Fibroblast of lung (primary cell): ENCODE measurements at places on chromosomes 4 and X. TPM values are rescaled to one million over a fixed set of nuclear protein-coding genes. Genes with fewer than 3 reads are reported as not detected.

DNA sequence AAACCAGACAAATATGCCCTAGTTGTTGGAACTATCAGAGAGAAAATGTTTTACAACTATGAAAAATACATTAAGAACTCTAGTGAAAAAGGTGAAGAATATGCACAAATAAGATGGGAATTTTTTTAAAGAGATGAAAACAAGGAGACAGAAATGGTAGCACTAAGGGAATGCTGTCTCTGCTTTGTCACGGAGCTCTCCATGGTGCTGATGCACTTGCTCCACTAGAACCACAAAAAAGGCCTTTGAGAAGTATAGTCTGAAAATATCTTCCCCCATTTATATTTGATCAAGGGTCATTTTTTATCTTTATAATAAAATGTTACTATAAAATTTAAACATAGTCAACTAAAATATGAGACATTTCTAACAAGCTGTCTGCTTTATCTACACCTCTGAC is 1655.5 kb upstream of the AGA start:
- peak; percentile 64 for DNase-seq

DNA sequence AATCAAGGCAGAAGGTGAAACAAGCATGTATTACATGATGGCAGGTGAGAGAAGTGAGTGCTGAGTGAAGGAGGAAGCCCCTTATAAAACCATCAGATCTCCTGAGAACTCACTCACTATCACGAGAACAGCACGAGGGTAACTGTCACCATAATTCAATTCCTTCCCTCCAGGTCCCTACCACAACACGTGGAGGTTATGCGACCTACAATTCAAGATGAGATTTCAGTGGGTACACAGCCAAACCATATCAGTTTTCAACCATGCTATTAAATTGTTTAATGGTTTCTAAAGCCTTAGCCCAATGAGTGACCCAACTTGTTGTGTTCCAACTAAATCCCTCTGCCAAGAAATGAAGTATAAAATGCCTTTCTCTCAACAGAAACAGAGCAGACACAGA is 519.8 kb downstream of the GBA3 start:
- peak; percentile 7 for DNase-seq

Gene DRD5
- total RNA-seq, result not detected in 2 replicates

- no peak for DNase-seq
These were observed 12.4 kb downstream of the CASP6 start for GRCh38 chr4:109690690-109691410.

GRCh38 chr4:53589511-53589910 is 1.8 kb downstream of the LNX1 start:
- no peak for DNase-seq

Gene RASL11B
- total RNA-seq, result 0.26 and 2.1 TPM in 2 replicates

DNA sequence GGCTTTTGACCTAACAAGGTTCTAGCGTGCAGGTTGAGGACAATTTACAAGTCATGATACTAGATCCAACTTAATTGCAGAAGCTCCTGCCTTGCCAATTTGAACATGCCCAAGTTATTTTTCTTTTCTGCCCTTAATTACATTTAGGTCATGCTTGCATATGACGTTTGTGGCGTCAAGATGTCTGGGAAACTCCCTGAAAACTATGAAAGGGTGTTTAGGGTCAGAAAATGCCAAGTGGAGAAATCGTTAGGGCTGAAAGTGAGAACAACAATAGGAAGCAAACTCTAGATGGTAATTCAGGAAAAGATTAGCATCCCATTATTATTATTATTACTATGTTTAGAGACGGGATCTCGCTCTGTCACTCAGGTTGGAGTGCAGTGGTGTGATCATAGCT is 38.2 kb upstream of the PLAC8 start:
- DNase-seq, result no peak

- no peak for DNase-seq
These were observed 4.4 kb upstream of the FBXW7 start for GRCh38 chr4:152540293-152540674.

DNA sequence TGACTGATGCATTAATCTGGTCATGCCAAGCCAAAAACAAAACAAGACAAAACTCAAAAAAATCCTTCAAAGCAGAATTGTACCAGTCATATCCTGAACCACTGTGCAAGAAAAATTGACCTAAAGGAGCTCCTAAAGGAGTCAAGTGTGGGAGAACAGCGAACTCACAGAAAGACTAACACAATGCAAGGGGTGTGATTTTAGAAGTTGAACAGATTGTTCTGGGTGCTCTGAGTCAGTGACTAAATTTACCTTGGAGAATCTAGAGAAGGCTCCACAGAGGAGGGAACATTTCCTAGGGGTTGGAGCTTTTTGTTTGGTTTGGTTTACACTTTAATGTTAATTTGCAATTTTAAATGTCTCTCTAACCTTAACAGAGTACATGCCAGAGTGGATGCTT is 48.9 kb upstream of the PHF8 start:
- no peak for DNase-seq

GRCh38 chr4:126405369-126405982 is 1090.7 kb downstream of the FAT4 start:
- peak; percentile 24 for DNase-seq

DNA sequence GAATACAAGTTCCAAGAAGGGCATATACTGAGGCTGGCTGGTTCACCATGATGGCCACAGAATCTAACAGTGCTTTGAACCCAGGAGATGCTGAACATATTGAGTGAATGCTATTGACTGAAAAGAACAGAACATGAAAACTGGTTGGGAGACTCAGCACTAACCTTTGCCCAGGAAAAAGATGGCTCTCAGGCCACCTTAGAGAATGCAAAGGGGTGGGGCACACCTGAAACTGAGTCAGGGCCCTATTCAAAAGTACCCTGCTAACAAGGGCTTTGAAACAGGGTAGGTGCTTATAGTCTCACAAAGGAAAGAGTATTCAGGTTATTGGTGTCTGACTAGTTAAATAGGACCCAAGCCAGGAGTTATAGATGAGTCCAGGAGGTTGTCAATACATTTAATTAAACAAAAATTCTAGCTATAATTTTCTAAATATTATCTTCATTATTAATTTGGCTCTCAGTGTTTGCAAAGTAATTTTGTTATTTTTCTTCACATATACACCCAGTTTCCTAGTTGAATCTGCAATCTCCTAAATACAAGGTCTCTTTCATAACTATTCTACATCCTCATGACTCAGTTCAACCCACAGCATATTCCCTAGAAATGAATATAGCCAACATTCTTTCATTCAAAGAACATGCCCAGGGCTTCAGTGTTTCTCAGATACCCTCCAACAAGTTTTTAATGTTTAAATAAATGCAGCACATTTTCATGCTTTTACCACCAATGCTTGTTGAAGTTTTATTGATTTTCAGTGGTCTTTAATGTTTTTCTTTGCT is 144.2 kb upstream of the RAPGEF2 start:
- DNase-seq, result no peak

Gene TMEM33
- total RNA-seq, result 31.1 and 39.0 TPM in 2 replicates

Gene MEPE
- total RNA-seq, result not detected in 2 replicates

- no peak for DNase-seq
These were observed 30.5 kb upstream of the PRKX start for GRCh38 chrX:3743801-3744439.

DNA sequence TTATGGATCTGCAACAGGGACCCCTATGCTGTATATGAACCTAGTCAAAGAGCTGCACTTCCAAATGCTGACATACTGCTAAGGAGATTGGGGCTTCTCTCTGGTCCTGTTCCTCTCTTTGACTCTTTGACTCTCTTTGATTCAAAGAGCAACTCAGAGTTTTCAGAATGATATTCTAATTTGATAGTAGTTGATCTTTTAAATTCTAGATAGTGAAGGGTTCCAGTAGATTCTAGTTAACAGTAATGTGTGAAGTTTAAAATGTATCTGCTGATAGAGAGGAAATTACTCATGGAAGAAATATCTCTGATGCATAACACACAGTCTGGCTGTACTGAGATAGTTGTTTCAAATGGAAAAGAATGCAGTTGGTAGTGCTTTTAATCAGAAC is 239.1 kb downstream of the RASL11B start:
- DNase-seq, result peak; percentile 46

Gene MAGEA11
- not detected in 2 replicates for total RNA-seq

Gene TLR3
- 4.6 and 8.1 TPM in 2 replicates for total RNA-seq

GRCh38 chr4:188432328-188432727 is 293.1 kb downstream of the TRIML1 start:
- DNase-seq, result no peak

DNA sequence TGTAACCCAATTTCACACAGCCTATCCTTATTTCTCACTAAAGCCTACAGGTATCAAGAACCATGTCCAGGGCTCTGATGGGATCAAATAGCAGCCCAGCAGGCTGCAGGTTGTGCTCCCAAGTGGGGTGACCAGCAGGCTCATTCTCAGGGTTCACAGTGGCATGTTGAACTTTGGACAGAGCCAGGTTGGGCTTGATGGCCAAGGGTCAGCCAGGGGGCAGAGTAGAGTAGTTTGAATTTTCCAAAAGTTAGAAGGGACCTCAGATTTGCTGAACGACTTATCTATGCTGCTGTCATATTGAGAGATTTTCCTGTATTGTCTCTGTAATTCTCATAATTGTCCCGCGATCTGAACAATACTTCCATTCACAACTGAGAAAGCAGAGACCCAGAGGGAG is 310.8 kb upstream of the BOD1L1 start:
- DNase-seq, result no peak

DNA sequence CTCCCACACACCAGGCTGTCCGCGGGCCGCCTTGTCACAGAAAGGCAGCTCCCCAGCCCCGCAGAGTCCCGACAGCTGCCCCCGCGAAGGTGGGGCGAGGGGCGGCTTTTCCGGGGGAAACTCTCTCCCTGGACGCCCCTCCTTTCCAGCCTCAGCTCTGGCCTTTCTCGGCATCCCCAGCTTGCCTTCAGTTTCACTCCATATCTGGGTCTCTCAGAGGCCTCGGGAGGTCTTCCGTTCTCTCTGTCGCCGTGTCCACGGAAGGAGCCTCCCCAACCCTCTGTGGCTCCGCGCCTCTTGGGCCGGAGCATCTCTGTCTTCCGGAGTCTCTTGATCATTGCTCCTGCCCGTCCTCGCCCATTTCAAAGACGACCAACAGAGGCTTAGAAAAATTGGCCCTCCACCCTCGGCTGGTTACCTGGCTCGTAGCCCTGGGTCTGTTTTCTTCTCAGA is 6.1 kb upstream of the MSX1 start:
- DNase-seq, result no peak

Gene DUX4
- not detected in 2 replicates for total RNA-seq

GRCh38 chr4:3304831-3305609 is 12.2 kb downstream of the RGS12 start:
- DNase-seq, result peak; percentile 43

Gene NR3C2
- 4.4 and 7.4 TPM in 2 replicates for total RNA-seq

DNA sequence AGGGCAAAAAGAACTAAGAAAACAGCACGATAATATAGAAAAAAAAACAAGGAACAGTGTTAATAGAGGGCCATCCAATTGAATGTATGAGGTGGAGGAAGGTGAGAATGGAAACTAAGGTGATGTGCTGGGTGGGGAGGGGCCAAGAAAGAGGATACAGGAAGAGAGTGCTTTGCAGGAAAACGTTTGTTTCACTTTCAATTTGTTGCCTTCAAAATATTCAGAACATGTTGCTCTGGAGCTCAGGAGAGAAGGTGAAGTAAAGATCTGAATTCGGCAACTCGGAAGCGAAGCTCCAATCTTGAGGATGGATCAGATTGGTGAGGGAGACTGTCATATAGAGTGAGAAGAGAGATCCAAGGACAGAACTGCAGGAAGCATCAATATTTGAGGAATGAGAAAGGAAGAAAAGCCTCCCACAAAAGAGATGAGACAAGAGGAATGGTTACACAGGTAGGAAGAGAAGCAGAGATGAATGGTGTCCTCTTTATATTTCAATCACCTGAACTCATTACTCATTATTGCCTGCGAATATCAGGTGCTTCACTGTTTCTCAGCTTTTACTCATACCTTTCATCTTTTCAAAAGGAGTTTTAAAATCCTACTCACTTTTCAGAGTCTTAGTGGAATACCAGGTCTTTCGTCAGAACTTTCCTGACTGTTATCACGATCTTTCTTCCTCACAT is 14.7 kb upstream of the SEC24D start:
- no peak for DNase-seq

Gene ABLIM2
- 0.26 and 0.66 TPM in 2 replicates for total RNA-seq

DNA sequence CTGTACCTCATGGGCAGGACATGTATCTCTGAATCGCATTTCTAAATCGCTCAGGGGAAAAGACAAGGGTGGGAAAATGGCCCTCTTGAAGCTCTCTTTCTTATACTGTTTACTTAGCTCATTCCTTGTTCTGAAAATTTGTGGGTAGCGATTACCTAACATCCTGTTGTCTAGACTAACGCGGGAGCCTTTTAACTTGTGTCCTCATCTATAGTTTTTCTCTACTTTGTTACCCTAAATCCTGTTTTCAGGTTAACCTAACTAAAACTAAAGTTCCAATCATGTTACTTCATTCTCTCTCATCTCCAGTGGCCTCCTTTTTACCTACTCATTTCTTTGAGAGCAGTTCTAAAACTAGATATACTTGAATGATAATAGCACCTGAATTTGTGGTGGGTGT is 45.0 kb downstream of the SNX25 start:
- DNase-seq, result no peak

DNA sequence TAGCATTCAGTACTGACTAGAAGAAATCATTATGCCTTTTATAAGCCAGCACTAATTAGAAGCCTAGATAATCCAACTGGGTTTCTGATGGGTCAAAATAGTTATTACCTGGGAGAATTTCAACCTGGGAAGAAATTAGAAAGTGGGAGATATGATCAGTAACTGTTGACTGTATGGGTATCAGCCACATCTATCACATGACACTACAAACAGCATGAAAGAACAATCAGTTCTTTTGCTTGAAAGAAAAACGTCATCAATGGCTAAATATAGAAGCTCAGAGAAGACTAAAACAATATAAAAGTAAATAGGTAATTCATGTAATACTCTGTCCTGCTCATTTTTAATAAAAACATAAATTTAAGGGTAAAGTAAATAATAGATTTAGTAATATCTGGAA is 145.1 kb downstream of the CAMK2D start:
- no peak for DNase-seq

Gene UGT2B17
- not detected in 2 replicates for total RNA-seq

- peak; percentile 50 for DNase-seq
These were observed 586.5 kb upstream of the FTHL17 start for GRCh38 chrX:31658360-31658759.

GRCh38 chrX:18674417-18674787 is 2.5 kb upstream of the RS1 start:
- no peak for DNase-seq

DNA sequence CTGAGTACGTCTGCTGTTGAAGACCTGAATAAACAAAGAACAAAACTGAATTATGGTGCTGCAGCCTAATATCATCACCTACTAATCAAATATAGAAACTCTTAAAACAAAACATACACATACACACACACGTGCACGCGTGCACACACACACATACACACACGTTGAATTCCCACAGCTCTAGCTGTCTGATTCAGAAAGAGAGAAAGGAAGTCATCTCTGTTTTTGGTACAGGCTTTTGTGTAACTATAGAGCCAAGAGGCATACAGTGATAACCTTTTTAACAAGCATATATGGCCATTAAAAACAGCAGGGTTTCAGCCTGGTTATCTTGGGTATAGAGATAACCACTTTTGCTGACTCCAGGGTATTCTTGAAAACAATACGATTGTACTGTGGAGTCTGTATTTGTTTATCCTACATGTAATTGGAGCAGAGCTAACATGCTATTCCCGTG is 823.2 kb downstream of the CCSER1 start:
- peak; percentile 3 for DNase-seq
